ENCODE measurements at places on chromosomes 1 and 21.

DNA sequence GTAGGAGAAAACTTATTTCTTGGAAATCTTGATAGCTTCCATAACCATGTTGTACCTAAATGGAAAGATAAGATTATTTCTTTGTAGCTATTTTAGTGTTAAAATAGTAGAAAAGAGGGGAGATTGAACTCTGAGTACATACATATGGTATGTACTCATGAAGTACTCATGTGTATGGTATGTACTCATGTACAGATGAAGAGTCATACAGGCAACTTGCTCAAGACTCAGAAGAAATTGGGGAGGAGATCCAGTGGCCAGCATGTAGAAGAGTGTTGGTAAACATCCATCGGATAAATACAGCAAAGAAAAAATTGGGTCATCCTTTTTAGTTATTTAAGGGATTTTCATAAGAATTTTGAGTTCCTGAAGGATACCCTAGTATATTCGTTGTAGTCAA, 29.0 kb downstream of the MDM4 start:
- DNase-seq, result no peak

DNA sequence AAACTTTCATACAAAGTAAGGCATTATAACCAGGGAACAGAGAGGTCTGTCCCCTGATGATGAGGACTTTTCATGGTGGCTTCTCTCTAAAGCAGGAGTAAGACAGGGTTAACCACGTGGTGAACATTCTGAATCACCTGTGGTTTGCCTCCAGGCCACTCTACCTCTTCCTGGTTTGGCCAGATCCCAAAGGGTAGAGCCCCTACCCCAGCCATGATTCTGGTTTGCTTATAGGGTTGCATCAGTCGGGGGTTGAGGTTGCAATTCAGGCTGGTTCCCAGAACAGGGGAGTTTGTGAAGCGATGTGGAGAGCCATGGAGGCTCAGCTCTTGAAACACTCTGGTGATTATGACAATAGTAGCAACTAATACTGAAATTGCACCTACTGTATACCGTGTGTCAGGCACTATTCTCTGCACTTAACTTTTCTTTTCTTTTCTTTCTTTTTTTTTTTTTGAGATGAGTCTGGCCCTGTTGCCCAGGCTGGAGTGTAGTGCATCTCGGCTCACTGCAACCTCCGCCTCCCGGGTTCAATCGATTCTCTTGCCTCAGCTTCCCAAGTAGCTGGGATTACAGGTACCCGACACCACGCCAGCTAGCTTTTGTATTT, 8.3 kb downstream of the CNR2 start:
- no peak for DNase-seq

GRCh38 chr1:19689085-19689757, 24.5 kb downstream of the HTR6 start:
- DNase-seq, result no peak

DNA sequence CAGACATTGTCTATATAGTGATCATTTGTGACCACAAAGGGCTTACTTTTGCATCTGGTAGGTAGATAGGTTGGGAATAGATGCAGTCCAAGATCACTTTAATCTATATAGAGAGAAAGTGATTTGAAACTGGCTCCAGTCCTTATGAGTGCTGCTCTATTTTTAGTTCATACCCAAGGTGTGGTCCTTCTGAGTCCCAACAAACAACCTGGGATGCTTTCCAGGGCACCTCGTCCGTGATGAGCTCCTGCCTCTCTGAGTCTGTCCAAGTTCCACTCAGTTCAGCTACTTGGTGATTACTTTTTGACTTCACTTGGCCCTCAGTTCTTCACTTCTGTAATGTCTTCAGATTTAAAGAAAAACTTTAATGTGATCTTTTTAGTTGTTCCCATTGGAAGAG, 20.2 kb downstream of the DIP2A start:
- DNase-seq, result no peak

DNA sequence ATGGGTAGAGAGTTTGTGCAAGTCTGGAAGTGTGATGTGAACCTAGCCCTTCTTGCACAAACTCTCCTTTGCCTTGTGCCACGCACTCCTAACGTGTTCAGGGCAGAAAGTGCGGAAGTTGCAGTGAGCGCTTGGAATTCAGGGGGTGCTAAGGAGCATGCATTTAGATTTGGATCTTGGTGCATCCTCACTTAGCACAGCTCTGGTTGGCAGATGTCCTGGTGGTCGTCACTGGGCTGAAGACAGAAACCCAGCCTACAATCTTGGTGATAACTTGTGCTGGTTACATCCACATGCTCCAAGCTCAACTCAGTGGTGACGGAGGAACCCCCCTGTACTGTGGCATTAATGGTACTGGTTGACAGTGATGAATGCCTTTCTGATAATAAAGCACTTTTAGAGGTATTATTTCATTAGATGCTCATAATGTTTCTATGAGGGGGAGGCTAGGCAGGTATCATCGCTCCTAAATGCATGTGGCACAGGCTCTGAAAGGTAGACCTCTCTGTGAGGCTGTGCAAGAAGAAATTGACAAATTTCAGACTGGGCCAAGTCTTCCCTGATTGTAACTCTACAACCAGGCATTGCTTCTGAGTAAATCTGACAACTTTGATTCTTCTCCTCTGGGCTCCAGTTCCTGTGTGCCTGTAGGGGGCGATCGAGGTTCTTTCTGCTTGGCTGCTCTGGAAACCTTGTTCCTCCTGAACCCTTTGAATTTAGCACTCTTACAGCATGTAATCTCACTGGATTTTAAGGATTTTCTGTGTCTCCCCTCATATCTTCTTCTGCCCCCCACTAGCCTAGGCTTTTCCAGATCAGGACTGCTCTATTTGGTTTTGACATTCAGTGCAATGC, 40.6 kb downstream of the MAPKAPK2 start:
- DNase-seq, result no peak

GRCh38 chr1:183022202-183023145, 746 bp upstream of the LAMC1 start:
- DNase-seq, result no peak

DNA sequence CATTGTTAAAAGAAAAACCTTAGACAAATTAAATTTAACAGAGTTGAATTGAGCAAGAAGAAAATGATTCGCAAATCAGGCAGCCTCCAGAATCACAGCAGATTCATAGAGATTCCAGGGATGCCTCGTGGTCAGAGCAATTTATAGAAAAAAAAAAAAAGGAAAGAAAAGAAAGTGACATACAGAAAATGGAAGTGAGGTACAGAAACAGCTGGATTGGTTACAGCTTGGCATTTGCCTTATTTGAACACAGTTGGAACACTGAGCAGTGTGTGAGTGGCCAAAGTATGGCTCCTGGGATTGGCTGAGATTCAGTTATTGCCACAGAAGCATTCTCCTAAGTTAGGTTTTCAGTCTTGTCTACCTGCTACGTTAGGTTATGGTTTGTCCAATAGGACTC, 9.1 kb upstream of the C21orf91 start:
- DNase-seq, result no peak

DNA sequence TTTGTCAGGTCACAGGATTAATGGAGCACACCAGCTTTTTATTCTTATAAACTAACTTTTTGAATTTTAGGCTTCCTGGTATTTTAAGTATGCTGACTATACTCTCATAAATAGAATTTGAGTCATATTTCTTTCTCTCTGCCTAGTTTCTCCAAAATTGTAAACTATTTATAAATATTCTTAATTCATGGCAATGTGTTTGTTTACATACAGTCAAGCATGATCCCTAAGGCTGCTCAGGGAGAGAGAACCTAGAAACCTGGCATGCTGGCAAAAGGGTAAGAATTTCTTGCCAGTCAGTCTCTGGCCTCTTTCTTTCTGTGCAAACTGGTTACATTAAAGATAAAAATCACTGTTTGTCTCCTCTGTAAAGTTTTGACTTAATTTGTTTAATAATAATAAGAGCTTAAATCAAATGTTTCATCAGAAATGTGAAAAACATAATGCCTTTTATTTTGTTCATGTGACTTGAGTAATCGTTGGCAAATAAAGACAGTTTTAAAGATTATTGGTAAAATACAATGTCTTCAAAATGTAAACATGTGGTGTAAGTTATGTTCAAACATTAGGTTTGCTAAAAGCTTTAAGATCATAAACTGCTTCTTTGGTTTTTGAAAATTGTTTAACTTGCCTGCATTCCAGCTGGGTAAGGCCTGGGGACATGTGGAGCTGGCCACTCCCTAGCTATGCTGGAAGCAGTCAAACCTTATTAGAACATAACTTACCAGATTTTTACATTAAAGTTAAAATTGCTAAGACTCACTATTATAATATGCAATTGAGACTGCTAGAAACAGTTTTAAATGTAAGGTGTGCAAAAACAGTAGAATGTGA, 1401.7 kb downstream of the NCAM2 start:
- DNase-seq, result no peak

GRCh38 chr1:56535362-56535761, 44.0 kb downstream of the PLPP3 start:
- DNase-seq, result no peak

DNA sequence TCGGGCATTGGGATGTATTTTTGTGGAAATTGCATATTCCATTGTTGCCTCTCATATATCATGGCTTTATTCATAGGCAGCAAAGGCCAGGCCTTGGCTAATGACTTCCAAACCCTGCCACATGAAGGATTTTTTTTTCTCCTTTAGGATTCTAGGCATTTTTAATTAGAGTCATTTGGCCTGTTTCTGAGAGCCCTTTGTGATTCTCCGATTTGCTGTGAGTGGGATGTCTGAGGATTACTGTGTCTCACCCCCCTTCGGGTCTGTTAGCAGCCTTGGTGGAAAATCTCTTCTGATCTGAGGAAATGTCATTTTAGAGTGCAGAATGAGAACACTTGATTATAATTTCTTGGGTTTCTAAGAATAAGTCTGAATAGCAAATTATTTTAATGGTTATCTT, 253.5 kb downstream of the NTNG1 start:
- no peak for DNase-seq

DNA sequence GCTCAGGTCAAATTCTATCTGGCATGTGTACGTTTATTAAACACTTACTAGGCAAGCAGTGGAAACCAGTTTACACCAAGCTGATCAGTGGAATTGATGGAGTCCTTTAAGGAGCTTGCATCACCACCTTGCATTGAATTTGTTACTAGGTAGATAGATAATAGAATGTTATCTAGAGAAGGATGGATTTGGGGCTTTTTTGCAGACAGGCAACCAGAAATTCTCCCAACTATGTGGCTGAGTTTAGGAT, 44.9 kb downstream of the HHAT start:
- no peak for DNase-seq

GRCh38 chr1:115714572-115715141, 53.9 kb downstream of the CASQ2 start:
- no peak for DNase-seq

DNA sequence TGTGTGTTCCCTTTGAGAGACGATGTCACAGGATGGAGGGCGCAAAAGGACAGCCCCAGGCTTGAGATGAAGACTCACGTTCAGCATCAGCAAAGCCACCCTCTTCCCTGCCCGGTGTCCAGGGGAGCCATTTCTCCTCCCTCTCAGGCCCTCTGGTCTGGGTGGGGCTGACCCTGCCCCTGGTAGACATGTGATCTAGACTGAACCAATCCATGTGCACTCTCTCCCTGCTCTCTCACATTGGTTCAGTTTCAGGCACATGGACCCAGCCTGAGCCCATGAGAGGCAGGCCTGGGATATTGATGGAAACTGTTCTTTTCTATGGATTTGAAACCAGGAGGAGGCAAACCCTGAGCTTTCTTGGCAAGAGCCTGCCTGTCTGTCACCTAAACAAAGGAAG, 115.6 kb upstream of the IGSF21 start:
- no peak for DNase-seq

GRCh38 chr1:211923095-211923494, 92.5 kb upstream of the LPGAT1 start:
- no peak for DNase-seq

- DNase-seq, result no peak
Observed at GRCh38 chr1:172442404-172442803, 1.5 kb downstream of the PIGC start.

DNA sequence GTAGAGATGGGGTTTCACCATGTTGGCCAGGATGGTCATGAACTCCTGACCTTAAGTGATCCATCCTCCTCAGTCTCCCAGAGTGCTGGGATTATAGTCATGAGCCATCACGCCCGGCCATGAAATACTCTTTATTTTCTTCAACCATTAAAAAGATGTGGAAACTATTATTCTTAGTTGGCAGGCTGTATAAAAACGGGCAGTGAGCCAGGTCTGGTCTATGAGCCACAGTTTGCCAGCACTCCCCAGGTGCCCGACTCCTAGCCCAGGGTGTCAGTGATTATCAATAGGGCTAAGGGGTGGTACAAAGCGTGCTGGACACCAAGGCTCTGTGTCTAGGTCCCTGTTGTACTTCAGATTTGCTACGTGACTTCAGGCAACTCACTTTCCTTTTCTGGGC, 3.7 kb upstream of the TMEM61 start:
- no peak for DNase-seq

- no peak for DNase-seq
Observed at GRCh38 chr1:84972377-84972987, 24.4 kb downstream of the MCOLN2 start.

- DNase-seq, result no peak
Observed at GRCh38 chr1:56255516-56256152, 323.7 kb downstream of the PLPP3 start.

DNA sequence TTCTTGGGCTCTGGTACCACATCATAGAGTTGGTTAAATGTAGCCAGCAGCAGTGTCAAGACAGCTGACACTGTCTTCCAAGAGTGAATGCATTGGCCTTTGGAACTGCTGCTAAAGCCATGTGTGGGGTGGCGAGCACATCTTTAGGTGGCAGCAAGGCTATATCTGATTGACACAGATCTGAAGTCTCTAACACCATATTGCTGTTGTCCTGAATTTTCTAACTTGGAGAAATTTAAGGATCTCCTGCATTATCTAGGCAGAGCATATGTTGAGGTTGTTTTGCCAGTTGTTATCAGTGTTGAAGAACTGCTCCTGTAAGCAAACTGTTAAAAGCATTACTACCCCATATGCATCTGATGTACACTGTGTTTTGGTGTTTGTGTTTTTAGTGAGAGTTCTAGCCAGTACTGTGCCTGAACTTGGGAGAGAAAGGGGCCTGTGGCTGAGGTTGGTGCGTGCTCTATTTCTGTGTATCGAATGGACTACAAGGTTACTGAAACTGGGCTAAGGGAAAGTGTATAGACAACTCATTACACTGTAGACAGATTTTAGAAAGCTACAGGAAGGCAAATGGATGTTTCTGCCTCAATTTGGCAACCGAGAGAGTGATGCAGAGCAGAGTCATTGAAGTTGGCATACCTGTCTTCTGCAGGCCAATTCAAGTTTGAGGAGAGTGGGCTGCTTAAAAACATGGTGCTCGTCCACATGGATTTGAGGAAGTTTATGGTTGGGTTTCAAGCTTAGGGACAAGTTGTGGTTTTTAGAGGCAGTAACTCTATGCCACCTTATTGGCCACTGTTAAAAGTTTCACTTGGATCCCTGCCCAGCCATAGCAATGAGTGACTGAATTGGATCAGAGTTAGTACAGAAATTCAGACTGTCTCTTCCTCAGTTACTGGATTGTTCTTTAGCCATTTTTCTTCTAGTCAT, 16.9 kb downstream of the DYRK3 start:
- DNase-seq, result no peak

DNA sequence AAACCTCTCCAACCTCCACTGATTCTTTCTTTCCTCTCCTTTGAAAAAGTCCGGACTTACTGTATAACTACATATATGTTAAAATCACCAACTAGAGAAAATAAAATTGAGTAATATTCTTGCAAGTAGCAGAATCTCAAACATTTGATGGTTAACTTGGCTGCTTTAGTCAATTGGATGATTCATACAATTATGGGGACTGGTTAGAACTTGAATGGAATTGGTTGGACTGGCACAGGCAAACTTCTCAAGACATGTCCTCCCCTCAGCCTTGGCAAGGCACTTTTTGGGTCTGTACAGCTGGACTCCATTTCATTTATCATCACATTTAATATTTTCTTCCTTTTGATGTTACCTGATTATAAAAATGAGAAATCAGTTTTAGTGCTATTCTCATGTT, 6.5 kb downstream of the WLS start:
- no peak for DNase-seq

GRCh38 chr1:94020764-94021579, 100.0 kb downstream of the ABCA4 start:
- no peak for DNase-seq
